ENCODE measurements at places on chromosomes 13 and 19.

DNA sequence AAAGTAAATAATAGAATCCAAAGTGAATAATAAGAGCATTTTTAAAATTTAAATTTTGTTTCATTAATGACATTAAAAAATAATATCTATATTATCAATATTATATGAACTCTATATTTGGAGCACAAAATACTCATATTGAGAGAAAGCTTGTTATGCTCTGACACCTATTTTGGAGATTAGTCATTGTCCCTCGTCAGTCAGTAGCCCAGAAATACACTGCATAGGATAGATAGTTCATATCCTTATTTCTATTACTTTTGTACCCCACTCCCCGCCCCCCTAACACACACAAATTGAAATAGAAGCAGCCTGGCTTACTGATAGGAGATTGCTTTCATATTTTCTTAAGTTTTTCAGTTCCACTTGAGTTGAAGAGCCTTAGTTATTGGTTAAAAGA, 652.8 kb downstream of the PCDH9 start:
- DNase-seq, result no peak

- no peak for DNase-seq
Measured at GRCh38 chr13:98826146-98826545, 73.7 kb upstream of the SLC15A1 start.

DNA sequence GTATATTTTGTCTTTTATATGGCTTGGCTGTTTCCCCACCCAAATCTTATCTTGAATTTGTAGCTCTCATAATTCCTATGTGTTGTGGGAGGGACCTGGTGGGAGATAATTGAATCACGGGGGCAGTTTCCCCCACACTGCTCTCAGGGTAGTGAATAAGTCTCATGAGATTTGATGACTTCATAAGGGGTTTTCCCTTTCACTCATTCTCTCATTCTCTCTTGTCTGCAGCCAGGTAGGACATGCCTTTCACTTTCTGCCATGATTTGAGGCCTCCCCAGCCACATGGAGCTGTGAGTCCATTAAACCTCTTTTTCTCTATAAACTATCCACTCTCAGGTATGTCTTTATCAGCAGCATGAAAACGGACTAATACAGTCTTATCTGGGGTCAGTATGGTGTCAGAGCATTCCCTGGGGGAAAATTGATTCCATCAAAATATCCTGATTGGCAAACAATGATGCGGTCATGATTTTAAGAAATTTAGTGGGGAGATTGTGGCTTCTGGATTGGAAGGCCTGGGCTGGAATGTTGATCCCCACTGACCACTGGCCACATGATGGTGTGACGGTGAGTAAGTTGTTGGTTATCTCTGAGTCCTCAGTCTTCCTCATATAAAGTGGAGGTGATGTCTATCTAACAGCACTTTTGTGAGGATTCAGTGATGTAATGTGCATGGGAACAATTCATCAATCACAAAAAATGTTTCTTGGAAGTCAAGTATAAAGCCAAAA, 27.5 kb upstream of the ANKRD10 start:
- DNase-seq, result no peak

- no peak for DNase-seq
Measured at GRCh38 chr19:10712045-10712444, 5.8 kb upstream of the DNM2 start.

GRCh38 chr13:42218576-42218975, 53.4 kb upstream of the AKAP11 start:
- no peak for DNase-seq

GRCh38 chr13:90118467-90119071, 1228.9 kb upstream of the MIR17HG start:
- no peak for DNase-seq

DNA sequence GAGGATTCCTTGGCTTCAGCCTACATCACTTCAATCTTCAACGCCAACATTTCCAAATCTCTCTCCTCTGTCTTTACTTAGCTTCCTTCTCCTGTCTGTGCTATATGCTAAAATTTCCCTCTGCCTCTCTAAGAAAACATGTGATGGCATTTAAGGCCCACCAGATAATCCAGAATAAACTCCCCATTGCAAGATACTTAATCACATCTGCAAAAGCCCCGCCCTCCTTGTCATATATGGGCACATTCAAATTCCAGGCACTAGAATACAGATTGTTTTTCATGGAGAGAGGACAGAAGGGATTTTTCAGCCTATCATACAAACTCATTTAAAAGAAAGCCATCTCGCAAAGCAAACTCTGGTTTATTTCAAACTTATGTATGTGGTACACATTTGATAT, 16.2 kb downstream of the ARGLU1 start:
- no peak for DNase-seq

DNA sequence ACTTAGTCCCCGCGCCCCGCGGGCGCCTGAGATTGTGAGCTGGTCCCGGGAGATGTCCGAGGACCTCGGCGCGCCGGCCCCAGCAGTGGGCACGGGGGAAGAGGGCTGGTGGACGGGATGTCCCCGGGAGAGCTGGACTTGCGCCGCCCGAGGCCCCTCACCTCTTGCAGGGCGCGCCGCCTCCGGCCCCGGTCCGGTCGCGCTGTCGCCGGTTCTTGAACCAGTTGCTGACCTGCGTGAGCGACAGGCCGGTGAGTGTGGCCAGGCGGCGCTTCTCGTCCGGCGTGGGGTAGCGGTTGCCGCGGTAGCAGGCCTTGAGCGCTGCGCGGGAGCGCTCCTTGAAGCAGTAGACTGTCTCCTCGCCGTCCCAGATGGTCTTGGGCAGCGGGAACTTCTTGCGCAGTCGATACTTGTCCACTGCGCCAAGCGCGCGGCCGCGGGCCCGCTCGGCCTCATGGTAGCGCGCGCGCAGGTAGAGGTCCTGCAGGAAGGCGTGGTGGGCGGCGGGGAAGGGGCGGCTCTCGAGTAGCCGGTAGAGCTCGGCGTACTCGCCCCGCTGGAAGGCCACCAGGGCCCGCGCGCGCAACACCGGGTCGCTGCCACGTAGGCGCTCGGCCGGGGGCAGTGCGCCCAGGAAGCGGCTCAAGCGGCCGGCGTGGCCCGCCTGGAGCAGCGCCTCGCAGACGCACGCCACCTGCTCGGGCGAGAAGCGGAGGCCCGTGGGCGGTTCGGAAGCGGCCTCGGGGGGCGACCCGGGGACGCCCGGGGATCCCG, 984 bp downstream of the SIX5 start:
- peak; percentile 74 for DNase-seq

- DNase-seq, result no peak
Measured at GRCh38 chr19:12629215-12629614, 18.5 kb downstream of the ZNF791 start.

DNA sequence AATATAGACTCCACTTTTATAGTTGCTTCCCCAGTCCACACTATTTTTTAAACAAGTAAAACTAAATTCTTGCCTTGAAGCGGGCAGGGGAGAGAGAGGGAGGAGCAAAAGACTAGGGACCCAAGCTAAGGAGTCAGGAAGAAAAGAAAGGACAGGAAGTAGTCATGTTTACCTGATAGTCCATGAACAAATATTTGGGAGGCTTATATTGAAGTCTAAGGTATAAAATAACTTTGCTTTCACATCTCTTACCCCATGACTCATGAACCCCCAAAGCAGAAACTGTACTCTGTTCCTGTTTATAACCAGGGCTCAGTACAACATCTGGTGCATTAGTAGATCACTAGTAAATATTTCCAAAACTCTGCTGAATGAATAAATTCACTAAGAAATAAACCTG, 67.3 kb downstream of the ZAR1L start:
- no peak for DNase-seq

- no peak for DNase-seq
Measured at GRCh38 chr13:44409595-44409994, 36.0 kb downstream of the SERP2 start.

- no peak for DNase-seq
Measured at GRCh38 chr13:68697551-68697950, 1410.1 kb upstream of the ATXN8OS start.

- no peak for DNase-seq
Measured at GRCh38 chr19:41941410-41942202, 13.4 kb upstream of the ERFL start.

- no peak for DNase-seq
Measured at GRCh38 chr19:2282862-2283237, 875 bp upstream of the PEAK3 start.

- DNase-seq, result no peak
Measured at GRCh38 chr13:98039261-98039660, 85.8 kb downstream of the IPO5 start.

DNA sequence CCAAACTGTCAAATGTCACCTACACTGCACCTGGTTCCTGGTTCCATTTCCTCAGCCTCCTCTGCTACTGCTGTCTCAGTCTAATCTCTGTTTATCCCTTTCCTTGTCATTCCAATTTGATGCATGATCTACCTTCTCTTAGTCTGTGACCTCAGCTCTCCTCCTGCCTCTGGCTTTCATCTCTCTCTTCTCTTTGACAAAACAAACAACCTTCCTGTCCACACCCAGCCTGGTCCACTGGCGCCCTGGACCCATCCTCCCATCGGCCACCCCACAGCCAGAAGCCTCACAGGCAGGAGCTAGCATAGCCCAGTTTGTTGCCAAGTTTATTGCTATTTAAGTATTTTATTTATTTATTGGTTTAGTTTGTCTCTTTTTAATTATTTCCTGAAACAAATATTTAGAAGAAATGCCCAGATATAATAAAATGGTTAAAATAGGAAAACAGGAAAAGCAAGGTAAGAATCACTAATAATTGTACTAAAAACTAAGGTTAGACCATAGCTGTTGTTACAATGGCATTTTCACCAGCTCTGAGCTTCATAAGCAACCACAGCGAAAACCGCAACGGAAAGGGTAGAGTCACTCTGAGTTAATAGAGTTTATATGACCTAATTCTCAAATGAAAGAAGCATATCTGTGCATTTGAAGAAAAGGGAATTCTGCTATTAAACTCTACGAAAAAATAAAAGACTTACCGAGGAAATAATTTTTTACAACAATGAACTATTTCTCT, 68.6 kb downstream of the EFNB2 start:
- peak; percentile 69 for DNase-seq

DNA sequence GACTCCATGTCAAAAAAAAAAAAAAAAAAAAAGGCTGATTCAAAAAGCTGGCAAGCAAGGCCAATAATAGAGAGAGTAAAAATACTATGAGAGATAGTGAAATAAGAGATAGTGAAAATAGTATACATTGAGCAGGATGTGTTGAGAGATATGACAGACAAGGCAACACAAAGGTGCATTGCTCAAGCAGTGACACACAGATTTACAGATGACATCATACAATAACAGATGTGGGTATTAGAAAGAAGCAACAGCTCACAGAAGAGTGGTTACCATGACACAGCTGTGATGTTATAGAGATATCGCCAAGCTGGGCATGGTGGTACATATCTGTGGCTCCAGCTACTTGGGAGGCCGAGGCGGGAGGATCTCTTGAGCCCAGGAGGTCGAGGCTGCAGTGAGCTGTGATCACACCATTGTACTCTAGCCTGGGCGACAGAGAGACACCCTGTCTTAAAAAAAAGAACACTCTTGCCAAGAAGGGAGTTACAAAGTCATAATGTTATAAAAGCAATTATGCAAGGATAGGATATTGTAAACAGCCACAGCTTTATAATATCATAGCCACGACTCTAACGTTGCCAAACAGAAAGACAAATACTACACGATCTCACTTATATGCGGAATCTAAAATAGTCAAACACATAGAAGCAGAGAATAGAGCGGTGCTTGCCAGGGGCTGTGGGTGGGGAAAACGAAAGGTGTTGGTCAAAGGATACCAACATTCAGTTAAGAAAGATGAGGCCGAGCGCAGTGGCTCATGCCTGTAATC, 10.3 kb downstream of the TNFSF9 start:
- no peak for DNase-seq

- no peak for DNase-seq
Measured at GRCh38 chr13:50574731-50575130, 268.8 kb downstream of the DLEU7 start.

DNA sequence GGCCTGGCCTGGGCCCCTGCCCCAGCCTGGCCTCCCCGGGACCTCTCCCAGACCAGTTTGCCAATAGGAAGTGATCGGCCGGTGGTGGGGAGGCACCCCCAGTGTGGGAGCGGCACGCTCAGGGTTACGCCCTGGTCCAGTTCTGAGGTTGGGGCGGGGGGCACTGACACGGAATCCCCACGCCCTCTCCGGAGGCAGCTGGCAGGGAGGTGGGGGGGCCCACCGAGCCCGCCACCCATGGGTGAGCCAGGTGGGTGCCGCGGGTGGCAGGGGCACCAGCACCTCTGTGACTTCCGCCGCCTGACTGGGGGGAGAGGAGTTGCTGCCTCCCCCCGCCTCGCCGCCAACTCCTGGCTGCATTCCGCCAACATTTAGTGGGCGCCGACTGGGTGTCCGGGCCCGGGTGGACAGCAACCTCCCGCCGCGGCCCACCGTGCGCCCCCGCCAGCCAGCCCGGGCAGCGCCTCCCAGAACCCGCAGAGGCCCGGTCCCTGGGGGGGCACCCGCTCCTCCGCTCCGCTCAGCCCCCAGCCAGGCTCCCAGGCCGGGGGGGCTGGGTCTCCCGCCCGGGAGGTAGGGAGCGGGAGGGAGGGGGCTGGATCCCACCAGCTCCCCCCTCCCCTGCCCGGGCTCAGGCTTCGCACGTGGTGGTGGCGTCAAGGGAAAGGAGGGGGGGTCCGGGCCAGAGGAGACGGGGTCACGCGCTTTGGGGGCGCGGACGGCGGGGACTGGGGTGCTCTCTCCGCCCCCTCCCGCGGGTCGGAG, 2.0 kb downstream of the ZBTB7A start:
- DNase-seq, result peak; percentile 62

- DNase-seq, result no peak
Measured at GRCh38 chr13:88339271-88339741, 668.1 kb downstream of the SLITRK5 start.

GRCh38 chr19:13269348-13269747, 119.1 kb downstream of the IER2 start:
- no peak for DNase-seq

DNA sequence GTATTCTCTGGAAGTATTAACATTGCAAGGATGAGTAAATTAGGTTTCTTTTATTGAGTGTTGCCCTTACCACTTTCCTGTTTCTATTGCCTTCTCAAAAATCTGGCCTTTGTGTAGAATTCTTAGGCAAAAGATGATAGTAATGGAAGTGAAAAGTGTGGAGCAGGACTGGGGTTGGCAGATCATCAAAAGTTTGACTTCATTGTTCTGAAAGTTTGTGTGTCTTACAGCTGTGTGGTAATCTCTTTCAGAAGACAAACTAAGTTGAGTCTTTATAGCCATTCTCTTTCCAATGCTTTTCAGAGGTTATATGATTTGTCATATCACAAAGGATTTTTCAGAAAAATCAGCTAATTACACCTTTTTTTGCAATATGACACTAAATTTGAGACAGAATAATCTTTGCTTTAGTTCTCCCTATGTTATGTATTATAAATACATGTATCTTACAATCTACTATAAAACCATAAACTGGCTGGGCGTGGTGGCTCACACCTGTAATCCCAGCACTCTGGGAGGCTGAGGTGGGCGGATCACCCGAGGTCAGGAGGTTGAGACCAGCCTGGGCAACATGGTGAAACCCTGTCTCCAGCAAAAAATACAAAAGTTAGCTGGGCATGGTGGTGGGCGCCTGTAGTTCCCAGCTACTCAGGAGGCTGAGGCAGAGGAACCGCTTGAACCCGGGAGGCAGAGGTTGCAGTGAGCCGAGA, 8.7 kb upstream of the KCNRG start:
- no peak for DNase-seq

Data from NB4 (cell line).